ENCODE measurements at places on chromosomes 4 and X.

- no peak for DNase-seq
Measured at GRCh38 chr4:138816875-138817274, 198.7 kb upstream of the NOCT start.

DNA sequence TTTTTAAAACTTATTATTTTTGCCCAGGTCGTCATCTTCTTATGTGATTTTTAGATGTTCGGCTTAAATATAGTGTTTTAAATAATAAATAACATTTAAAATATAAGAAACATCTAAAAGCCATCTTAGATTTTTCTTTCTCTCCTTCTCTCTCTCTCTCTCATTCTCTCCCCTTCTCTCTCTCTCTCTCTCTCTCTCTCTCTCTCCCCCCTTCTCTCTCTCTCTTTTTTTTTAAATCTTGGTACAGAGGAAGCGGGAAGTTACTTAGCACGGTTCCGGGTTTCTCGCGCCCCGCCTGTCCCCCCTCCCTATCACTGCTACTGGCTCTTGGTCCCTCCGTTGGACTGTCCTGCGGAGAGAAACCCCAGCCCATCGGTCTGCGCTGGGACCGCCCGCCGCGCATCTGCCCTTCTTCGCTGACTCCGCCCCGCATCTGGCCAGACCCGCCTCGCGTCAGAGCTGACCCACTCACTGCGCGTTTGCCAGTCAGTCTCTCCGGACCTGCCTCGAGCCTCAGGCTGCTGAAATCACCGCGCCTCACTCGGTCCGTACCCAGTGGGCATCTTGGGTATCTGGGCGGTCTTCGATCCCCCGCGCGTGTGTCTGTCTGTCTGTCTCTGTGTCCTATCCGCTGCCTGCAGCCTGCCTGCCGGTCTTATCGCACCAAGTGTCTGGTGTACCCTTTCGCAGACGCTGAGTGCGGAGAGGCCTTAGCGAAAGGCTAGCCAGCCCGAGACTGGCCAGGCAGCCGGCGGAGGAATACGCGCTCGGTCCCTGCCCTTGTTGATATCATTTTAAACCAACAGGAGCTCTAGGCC, at the start of gene PABPC5:
PABPC5 (plus strand) TSS at position 489 of the 818 bp plus-strand sequence. CDS start 739 bp downstream, outside the sequence.
- no peak for DNase-seq

DNA sequence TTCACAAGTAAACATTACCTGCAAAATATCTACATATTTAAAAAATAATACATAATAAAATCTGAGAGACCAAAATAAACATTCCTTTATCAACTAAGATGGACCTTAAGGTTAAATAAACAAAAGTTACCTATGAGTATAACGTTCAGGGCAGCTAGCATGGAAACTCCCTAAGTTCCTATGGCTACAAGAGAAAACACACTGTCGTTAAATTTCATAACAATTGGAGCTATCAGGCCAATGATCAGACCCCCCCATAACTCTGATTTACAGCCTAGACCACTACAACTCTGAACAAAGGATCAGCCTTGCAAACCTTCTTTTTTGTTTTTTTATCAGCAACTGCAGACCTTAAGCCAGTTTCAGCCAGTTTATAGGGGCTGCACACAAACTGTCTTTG, 1418.4 kb downstream of the PCDH18 start:
- DNase-seq: no peak

GRCh38 chrX:115957862-115958490, 212.6 kb upstream of the AGTR2 start:
- peak; percentile 8 for DNase-seq

DNA sequence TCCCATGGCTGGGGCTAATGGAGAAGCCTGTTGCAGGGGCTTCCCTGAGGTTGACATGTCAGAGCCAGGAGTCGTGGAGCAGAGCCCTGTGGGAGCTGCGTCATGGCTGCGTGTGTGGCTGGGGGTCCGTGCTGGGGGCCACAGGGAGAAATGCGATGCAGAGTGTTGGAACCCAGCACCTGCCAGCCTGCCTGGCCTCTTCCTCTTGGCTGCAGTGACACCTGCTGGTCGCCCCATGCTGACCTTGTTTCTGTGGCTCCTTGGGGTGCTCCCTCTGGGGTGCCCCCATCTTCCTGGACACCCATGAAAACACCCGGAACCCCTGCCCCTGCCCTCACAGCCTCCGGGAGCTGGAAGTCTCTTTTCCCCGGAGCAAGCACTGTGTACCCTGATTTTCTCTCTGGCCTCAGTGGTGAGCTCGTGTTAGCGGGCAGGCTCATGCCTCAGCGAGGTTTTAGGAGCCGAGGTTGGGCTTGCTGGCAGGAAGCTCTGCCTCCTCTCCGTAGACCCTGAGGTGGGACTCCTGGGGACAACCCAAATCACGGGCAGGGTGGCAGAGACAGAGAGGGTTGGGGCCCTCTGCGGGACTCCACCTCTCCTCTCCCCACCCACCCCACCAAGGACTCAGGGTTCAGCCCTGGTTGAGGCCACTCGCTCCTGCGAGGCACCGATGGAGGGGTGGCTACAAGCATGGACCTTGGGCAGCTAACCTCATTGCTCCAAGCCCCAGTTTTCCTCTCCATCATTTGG, 103.7 kb downstream of the SORCS2 start:
- DNase-seq: peak; percentile 74

DNA sequence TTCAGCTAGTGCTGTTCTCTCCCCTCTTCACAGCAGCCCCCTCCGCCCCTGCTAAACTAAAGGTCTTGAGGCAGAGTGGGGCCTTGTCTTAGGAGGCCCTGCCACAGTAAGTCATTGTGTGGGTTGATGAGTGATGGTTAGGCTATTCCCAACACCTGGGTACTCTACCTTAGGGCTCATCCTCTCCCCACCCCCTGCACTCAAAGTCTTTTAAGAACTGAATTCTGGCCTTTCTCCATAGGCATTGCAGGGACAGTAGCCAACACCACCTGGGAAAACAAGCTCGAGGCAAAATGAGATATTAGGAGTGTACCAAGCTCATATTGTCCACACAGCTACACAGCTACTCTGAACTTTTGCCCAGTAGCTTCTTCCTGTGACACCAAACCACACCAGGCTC, 42.5 kb downstream of the RAB40AL start:
- DNase-seq: no peak

DNA sequence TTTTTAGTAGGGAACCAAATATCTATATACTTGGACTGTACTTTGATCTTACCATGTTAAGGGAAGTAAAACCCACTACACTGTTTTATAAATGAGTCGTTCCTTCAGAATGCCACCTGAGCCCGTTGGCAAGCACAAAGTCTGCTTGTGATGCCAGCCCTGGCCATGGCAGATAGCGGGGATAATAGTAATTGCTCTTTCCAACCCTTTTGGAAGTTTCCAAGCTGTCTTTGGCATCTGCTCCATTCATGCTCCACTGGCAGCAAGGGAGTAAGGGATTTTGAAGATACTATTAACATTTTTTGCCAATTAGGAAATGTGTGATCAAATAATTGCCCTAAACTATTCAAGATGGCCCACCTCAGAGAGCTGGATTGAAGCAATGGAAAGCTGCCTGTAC, 689.2 kb upstream of the SLIT2 start:
- DNase-seq: no peak

GRCh38 chr4:171031338-171031737, 781.9 kb upstream of the GALNTL6 start:
- DNase-seq: no peak

- no peak for DNase-seq
Measured at GRCh38 chr4:13180701-13181100, 303.4 kb downstream of the RAB28 start.

DNA sequence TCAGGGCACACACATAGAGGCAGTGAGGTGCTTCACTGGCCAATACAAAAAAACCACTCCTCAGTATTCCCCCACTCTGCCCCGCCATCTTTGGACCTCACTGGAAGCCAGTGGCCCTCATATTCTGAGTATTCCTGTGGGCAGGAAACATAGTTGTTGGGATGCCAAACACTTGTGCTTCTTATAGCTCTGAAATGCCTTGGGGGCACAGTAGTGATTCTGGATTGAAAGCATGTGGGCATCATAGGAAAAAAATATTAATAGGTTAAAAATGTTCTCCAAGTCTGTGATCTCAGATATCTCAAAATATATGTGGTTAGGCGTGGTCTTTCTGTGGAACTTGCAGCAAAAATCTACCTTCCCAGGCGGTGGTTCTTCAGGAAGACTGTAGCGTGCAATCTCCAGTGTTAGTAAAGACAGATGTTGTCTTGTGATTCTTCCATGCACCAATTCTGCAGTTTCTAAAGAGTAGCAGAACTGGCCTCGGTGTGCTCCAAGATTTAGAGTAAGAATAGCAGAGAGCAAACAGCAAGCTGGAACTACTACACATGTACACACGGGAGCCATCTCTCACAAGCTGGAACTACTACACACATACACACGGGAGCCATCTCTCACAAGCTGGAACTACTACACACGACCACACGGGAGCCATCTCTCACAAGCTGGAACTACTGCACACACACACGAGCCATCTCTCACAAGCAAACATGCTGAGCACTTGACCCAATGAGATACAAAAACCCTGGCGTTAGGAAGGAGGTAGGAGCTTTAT, 8.0 kb upstream of the TENM3 start:
- no peak for DNase-seq

DNA sequence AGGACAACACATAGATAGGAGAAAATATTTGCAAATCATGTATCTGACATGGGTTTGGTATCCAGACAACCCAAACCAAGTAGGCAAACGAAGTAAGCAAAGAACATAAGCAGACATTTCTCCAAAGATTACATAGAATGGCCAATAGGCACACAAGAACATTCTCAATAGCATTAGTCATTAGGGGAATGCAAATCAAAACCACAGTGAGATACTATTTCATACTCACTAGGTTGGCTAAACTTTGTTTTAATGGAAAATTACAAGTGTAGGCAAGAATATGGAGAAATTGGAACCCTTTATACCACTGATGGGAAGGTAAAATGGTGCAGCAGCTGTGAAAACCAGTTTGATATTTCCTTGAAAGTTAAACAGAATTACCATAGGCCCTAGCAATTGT, 74.7 kb downstream of the CHRNA9 start:
- DNase-seq: no peak

DNA sequence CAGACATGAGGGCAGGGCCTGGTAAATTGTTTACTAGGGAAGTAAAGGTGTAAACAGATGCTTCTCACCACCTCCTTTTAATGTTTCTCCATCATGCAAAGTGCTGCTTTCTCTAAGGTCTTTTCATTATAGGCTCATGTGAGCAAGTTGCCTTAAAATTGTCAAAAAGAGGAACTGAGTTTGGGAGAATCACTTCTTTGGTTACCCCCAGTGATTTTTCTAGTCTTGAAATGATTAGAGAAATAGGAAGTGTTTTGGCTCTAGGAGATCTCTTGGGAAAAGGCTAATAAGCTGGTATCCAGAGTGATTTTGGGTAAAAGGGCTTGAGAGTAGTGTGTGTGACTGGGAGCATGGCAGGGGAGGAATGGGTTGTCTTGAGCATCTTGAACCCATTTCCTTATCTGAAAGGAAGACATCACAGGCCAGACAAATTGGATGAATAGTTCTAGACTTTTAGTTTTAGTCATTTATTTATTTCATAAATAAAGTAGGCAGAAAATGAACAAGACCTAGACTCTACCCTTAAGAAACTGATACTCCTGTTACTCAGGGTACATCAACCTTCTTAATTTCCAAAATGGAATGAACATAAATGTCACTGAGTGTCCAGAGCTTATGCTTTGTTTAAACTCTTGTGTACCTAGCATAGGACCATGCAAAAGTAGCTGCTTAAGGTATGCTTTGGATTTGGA, 14.2 kb downstream of the GRPR start:
- no peak for DNase-seq

- no peak for DNase-seq
Measured at GRCh38 chr4:134320048-134320447, 118.5 kb upstream of the PABPC4L start.

DNA sequence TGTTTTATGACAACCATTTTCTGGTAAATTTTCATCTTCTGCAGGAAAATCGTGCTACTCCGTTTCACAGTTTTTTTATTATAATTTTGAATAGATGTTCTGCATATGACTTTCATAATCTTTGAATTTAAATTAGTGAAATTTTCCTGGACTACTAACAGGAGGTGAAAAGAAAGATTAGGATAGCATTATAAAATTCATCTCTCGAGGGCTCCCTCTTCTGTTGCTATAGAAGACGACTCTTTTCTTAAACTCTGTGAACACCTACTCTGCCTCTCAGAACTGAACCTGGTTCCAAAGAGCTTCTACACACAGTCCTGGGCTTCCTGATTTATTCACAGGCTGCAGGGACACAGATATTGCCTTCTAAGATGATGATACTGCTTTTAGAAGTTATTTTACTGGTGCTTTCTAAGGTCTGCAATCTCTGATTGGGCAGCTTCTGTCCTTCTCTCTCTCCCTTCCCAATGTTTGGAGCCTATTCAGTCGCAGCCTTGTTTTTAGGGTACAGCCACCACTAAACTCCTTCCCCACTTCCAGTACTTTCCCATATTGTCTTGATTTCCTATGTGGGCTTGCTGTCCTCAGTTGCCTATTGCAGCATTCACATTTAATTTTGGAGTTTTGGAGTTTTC, 10.1 kb upstream of the SAP30 start:
- DNase-seq: no peak

DNA sequence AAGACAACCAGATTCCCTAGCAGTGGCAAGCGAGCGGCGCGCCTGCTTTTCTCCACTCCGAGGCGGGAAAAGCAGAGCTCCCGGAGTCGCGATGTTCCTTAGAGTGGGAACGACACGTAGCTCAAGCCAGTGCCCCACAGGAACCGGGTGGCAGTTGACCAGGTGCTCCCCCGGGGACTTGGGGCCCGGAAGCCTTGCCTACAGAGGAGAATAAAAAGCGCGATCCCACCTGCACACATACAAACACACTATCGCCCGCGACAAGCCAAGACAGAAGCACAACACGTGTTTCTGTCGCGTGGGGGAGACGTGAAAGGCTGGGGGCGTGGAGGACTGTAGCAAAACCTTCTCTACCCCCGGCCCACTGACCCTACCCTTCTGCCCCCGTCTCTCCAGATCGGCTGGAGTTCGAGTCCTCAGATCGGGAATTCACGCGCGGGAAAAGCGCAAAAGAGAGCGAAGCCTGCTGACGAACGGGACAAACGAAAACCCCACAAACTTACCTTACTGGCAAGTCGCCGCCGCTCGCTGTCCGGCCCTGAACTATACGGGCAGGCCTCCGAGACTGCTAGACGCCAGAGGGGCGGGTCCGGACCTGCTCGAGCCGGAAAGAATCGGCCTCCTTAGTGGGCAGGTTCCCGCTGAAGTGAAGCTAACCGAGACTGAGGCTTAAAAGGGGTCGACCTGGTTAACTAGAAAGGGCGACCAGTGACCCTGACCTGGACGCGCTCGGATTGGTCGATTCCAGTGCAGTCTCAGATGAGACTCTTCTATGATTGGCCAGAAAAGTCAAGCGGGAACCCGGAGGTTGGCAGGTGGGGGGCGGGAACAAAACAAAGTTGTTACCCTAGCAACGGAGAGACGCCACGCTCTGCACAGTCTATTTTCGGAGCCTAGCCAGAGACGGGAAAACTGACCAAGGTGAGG, at the start of the genes DNAAF6 and NUP62CL:
DNAAF6 (plus strand) TSS at position 842 of the 927 bp plus-strand sequence. CDS start 6,265 bp downstream, outside the sequence.
NUP62CL (minus strand) TSS at position 664 of the 927 bp plus-strand sequence. CDS start 31,287 bp downstream, outside the sequence.
- peak; percentile 75 for DNase-seq

- no peak for DNase-seq
Measured at GRCh38 chr4:79267671-79268070, 58.2 kb downstream of the NAA11 start.

GRCh38 chr4:186227221-186227620, at the start of gene KLKB1:
TSS of gene KLKB1 (plus strand) at chr4:186227507. CDS start at chr4:186228196, 689 bp downstream.
- DNase-seq: no peak

GRCh38 chr4:107586371-107586770, 133.7 kb downstream of the PAPSS1 start:
- DNase-seq: no peak

- no peak for DNase-seq
Measured at GRCh38 chr4:6281436-6282313, 12.0 kb downstream of the WFS1 start.

- no peak for DNase-seq
Measured at GRCh38 chr4:77599378-77599777, 6.2 kb upstream of the CXCL13 start.

GRCh38 chr4:98851806-98852205, 77.1 kb downstream of the EIF4E start:
- no peak for DNase-seq
